ENCODE measurements at places on chromosomes 4 and X. TPM values are rescaled to one million over a fixed set of nuclear protein-coding genes. Genes with fewer than 3 reads are reported as not detected.

The CXCL11 gene
- not detected for polyA plus RNA-seq

The XG gene
- 1.4 TPM for polyA plus RNA-seq

The MTNR1A gene
- not detected for polyA plus RNA-seq

GRCh38 chr4:47717188-47717587 lies 120.7 kb downstream of the CORIN start:
- no peak for DNase-seq

DNA sequence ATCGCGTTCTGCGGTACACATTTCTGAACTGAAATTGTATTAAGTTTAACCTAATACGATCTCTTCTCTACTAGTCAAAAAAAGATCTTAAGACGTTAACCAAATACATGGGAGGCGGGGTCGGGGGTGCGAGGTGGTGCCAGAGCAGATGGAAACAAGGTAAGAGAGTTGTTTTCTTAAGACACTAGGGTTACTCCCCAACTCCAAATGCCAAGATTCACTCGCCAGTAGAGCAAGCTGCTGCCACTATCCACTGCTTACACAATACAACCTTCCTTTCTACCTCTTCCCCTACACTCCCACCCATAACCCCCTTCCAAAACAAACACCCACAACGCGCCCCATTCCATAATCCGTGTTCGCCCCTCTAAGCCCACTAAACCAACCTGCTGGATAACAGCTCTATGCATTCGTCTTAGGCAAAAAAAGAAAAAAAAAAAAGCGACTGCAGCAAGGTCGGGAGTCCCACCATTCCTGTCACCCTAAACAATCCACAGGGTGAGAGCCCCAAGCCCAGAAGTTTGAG lies 1.3 kb downstream of the LCORL start:
- DNase-seq: no peak

- DNase-seq: no peak
These were observed 26.5 kb upstream of the PSAPL1 start for GRCh38 chr4:7461230-7461629.

DNA sequence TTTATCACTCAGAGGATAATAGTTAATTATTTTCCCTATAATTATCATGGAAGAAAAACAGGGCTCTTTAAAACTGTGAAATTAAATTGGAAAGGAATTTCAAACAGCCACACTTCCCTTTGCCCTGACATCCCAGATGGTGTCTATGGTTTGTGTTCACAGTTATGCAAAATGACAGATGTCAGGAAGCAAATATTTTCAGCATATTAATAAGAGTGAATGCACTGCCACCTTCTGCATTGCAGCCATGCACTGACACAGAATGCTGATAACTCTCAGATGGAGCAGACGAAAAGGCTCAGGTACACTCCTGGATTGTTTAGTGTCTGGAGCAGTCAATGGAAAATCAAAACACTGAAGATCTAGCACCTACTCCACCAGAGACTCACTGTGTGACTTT lies 57.6 kb downstream of the RWDD4 start:
- no peak for DNase-seq
